ENCODE measurements at places on chromosomes 11 and 22.

DNA sequence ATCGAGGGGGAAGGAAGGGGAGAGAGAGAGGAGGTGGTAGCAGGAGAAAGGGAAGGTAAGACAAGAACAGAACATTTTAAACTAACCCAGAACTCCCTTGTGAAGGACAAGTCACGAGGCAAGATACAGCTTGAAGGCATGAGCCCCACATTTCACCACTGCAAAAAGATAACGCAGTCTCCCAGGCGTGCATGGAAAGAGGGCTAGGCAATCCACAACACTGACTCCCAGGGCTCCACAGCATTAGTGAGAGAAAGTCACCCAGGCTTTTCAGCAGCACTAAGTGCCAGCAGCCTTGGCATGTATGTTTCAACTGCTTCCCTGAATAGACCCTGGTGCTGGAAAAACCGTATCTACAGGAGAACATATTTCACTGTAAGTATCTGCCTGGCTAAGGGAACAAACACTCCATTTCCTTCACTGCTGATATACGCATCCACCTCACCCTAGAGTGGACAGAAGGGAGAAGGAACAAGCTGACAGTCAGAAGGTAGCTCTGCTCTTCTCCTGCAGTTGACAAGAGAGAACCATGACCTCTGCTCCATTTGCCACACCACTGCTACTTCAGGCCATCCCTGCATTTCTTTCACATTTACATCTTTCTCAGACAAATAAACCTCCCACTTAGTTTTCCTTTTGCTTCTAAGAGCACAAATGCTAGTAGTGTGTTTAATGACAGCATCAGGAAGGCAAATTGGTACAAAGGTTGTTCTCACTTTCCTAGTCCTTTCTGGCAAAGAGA, 87.9 kb downstream of the AMBRA1 start:
- no peak for DNase-seq

DNA sequence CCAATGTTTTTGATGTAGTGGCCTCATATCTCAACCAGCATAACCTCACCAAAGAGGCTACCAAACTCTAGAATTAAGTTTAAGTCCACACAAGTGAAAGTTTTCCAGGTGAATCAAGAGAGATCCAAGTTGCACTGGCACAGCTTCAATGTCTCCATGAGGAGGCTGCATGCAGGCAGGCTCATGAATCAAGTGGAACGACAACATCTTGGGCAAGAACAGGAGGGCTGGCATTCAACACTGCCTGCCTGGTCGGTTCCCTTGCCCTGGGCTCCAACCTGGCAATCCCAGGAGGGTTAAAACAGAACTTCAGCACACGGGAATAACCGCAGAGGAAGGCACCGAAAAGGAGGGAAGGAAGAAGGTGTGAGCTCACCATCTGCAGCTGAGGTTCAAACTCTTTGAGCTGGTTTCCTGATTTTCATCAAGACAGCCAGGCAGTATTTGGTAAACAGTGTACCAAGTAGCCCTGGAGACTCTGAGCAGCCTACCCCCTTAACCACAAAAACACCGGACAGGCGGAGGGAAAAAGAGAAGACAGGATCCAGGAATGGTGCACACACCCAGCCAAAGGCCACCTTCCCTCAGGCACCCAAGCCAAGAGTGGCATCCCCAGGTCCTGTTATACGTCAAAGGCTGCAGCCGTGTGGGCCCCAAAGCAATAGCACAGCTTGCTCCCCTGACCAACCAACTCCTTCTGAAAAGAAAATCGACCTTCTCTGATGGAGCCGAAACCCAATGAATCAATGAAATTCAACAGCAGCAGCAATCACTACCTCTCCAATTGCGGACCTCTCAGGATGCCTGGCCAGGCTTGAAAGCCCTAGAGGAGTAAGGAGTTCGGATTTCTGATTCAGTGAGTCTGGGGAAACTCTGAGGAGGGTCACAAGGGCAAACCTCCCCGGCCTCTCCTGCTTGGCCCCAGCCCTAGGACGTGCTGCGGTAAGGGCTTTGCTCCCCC, 1.3 kb downstream of the PACSIN2 start:
- DNase-seq, result no peak

DNA sequence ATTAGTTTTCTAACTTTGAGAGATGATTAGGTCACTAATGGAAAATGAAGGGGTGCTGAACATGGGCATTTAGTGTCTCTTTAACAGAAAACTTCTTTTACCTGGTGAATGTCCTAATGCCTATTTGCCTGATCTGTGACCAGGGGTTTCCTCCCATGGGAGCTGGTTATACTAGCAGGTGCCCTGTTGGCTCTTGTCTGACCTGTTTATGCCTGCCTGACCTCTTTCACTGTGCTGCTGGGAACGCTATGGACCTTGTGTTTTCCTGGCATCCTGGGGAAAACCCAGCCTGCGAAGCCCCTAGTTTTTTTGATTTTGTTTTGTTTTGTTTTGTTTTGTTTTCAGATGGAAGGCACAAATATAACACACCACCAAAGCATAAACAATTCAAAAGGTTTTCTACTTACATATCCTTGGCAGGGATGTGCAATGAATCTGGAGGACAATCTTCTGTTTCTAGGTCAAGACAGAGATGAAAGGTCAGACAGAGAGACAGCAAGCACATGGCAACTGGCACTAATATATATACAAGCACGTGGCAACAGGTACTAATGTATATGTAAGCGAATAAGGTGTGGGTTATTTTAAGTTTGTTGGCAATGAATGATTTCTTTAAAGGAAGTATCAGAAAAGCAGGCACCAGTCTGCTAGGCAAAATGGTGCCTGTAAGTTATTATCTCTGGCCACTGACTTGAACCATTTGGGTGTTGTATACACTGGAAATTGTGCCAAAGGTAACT, 390.2 kb downstream of the LUZP2 start:
- no peak for DNase-seq

GRCh38 chr22:25420471-25420924, 144.0 kb upstream of the GRK3 start:
- DNase-seq, result no peak

GRCh38 chr11:746289-747157, 741 bp upstream of the TALDO1 start:
- no peak for DNase-seq
